A549 treated with ZK216348 at 1 μM for 4 hours (cell line): ENCODE measurements at places on chromosomes 3 and 15. TPM values are rescaled to one million over a fixed set of nuclear protein-coding genes. Genes with fewer than 3 reads are reported as not detected.

The LRRFIP2 gene
- 48.6 to 74.0 TPM (median 57.6 TPM) in 5 replicates for total RNA-seq

The POLG gene
- total RNA-seq, result 43.5 to 63.1 TPM (median 55.5 TPM) in 5 replicates

The AGBL1 gene
- total RNA-seq, result not detected in 5 replicates

The GREM1 gene
- 5.8 to 14.1 TPM (median 7.6 TPM) in 5 replicates for total RNA-seq

The MYL3 gene
- total RNA-seq, result 0.16 TPM in 1 of 5 replicates, not detected in the others

The CCR1 gene
- not detected in 5 replicates for total RNA-seq

The NTRK3 gene
- 14.9 to 27.5 TPM (median 23.0 TPM) in 5 replicates for total RNA-seq

The DOCK3 gene
- total RNA-seq, result 0.35 to 0.46 TPM (median 0.39 TPM) in 5 replicates

The PXYLP1 gene
- total RNA-seq, result 9.7 to 16.1 TPM (median 13.1 TPM) in 5 replicates

The JMJD7 gene
- 1.8 to 5.4 TPM (median 3.5 TPM) in 5 replicates for total RNA-seq

The CLDN18 gene
- not detected in 5 replicates for total RNA-seq

The MYH15 gene
- total RNA-seq, result 0.12 to 0.23 TPM (median 0.15 TPM) in 5 replicates

The ALDH1A3 gene
- 16.2 to 19.9 TPM (median 18.9 TPM) in 5 replicates for total RNA-seq

The FES gene
- 0.64 to 1.1 TPM (median 0.79 TPM) in 5 replicates for total RNA-seq

The CCDC13 gene
- 0.33 to 0.60 TPM (median 0.36 TPM) in 5 replicates for total RNA-seq

The FAM174B gene
- total RNA-seq, result 4.8 to 8.2 TPM (median 7.0 TPM) in 5 replicates

The CISH gene
- total RNA-seq, result 0.42 to 0.65 TPM (median 0.52 TPM) in 5 replicates

The FAM107A gene
- total RNA-seq, result 0.13 TPM in 1 of 5 replicates, not detected in the others

The GOLGA8O gene
- total RNA-seq, result 0.21 to 0.61 TPM (median 0.32 TPM) in 5 replicates

The TMEM207 gene
- total RNA-seq, result not detected in 5 replicates

The ZMAT3 gene
- 3.3 to 10.0 TPM (median 5.9 TPM) in 5 replicates for total RNA-seq

The IMPG2 gene
- 0.04 TPM in 1 of 5 replicates, not detected in the others for total RNA-seq

The USP13 gene
- total RNA-seq, result 8.1 to 12.5 TPM (median 10.8 TPM) in 5 replicates

The SLC6A1 gene
- not detected in 5 replicates for total RNA-seq

The FETUB gene
- total RNA-seq, result 0.14 to 0.34 TPM (median 0.28 TPM) in 3 of 5 replicates, not detected in the others

The THSD4 gene
- 19.2 to 33.5 TPM (median 25.7 TPM) in 5 replicates for total RNA-seq

The RARRES1 gene
- total RNA-seq, result 7.5 to 16.6 TPM (median 11.2 TPM) in 5 replicates

The SCAANT1 gene
- total RNA-seq, result not detected in 5 replicates

The STAC gene
- 2.3 to 3.0 TPM (median 2.7 TPM) in 5 replicates for total RNA-seq

The CNTN6 gene
- total RNA-seq, result not detected in 5 replicates
